Urinary bladder (tissue), 4 donors: ENCODE measurements at places on chromosomes 7 and 10. TPM values are rescaled to one million over a fixed set of nuclear protein-coding genes. Genes with fewer than 3 reads are reported as not detected.

DNA sequence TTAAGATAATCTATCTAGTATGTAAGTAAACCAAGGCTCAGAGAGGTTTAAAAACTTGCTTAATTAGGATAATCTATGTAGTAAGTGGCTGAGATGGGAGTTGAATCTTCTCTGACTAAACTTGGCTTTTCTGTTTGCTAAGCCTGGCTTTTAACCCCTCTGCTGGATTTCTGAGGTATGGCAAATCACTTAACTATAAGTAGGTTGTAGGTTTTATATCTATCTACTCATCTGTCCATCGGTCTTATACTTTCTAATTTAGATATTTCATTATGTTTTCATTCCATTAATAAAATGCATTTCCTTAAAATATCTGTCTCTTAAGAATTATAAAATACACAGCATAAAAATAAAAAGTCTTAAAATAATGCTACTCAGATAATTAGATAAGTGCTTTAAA, 59.4 kb downstream of the ST7 start:
- DNase-seq, result no peak

- no peak for DNase-seq
Measured at GRCh38 chr10:35416619-35417312, 80.5 kb downstream of the CCNY start.

DNA sequence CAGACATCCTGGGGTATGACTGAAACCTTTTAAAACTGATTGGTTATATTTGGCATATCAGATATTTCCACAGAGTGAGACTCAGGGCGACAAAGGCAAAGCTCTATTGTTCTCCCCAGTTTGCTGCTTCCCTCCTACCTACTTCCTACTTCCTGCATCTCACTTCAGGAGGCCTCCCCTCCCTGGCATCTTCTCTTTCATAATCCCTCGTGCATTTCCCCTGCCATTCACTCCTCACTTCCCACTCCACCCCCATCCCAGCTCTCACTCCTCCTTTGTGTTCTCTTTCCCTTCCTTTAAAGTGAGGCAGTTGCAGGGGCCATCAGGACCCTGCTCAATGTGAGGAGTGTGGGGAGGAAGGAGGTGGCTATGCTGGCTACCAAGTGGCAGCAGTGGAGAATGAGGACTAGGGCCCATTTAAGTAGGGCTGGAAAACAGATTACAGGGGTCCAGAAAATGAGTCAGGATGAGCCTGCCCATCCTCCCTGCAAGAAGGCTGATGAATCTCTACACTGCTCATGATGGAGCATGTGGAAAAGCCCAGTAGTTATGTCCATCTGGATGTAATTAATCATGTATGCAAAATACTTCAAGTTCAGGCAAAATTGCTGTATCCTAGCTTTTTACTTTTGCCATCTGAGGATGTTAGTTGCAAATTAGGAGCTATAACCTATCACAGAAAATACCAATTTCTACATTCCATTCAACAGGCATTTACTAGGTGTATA, 311.8 kb upstream of the IMMP2L start:
- no peak for DNase-seq

- DNase-seq, result no peak
Measured at GRCh38 chr10:75207079-75207856, 3.3 kb upstream of the VDAC2 start.

- no peak for DNase-seq
Measured at GRCh38 chr10:78512205-78512550, 478.5 kb downstream of the RPS24 start.

DNA sequence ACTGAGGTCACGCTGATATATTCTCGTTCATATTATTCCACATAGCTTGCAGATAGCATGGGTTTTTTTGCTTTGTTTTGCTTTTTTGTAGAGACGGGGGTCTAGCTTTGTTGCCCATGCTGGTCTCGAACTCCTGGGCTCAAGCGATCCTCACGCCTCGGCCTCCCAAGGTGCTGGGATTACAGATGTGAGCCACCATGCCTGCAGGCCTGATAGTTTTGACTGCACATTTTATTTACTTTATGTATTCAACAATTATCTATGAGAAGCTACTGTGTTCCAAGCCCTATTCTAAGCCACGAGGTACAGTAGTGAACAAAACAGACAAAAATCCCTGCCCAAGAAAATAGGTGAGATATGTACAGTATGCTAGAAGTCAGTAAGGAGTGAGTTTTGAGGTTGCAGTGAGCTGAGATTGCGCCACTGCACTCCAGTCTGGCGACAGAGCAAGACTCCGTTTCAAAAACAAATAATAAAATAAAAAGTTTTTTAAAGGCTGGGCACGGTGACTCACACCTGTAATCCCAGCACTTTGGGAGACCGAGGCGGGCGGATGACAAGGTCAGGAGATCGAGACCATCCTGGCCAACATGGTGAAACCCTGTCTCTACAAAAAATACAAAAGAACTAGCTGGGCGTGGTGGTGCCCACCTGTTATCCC, 1.3 kb upstream of the YWHAG start:
- no peak for DNase-seq

DNA sequence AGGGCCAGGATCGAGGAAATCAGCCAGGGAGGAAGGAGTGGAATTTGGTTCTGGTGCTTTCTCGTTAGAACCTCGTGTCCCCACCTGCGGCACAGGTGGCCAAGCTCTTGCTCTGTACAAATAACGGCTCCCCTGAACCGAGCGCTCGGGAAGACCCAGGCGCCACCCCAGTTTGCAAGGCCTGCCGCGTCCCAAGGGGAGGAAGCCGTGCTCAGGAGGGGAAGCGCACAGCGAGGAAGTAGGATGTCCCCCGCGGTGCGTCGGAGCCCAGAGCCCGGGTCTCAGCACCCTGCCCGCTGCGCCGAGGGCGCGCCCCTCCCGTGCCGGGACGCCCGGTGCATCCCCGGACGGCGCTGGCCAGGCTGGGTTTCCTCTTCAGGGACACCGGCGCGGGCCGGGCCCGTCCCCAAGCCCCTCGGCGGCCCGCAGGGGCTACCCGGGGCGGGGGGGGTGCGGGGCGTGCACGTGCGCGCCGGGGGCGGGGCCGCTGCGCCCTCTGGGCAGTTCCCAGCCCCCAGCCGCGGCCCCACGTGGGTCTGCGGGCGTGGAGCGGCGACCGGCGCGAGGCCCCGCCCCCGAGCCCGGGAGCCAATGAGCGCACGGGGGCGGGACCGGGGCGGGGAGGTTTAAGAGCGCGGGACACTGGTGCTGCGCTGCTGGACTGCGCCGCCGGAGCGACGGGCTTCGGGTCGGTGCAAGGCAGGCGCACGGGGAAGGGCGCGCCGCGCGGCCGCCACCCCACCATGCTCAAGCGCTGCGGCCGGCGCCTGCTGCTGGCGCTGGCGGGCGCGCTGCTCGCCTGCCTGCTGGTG, at the start of gene LFNG:
LFNG (plus strand) TSS at position 656 of the 812 bp plus-strand sequence; CDS start at position 744, 88 bp downstream.
- no peak for DNase-seq

DNA sequence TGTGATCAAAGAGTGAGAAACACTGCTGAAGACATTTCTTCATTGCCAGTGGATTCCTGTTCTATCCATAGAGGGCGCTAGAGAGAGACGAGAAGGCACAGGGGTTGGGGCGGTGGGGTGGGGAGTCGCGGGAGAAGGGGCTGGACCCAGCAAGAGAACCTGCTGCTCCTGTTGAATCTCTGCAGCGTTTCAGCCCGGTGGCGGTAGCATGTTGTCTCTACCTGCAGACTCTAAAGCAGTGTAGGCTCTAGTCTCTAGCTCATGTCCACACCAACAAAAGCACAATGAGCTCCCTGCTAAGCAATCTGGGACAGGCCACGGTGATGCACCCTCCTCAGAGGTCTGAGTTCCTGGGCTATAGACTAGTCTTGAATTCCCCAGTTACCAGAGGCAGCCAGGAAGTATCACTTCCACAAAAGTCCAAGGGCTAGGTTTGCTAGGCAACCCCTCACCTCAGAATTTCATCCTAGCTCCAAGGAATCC, 167.7 kb downstream of the DGKB start:
- DNase-seq, result no peak

DNA sequence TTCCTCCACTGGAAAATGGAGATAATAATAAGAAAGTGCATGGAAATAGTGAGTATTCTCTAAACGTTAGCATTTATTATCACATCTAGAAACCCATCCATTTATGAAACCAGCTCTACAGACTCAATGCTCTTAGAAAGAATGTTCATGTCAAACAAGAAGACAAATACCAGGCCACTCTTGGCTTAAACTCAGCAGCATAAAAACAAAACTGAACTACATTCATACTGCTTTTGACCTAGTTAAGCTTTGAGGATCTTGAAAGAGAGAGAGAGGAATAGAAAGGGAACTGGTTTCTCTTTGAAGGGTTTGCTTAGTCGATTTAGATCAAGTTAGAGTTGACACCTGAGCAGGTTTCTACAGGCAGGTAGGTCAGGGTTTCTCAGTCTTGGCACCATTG, 332.9 kb upstream of the PRKCQ start:
- peak; percentile 39 for DNase-seq

DNA sequence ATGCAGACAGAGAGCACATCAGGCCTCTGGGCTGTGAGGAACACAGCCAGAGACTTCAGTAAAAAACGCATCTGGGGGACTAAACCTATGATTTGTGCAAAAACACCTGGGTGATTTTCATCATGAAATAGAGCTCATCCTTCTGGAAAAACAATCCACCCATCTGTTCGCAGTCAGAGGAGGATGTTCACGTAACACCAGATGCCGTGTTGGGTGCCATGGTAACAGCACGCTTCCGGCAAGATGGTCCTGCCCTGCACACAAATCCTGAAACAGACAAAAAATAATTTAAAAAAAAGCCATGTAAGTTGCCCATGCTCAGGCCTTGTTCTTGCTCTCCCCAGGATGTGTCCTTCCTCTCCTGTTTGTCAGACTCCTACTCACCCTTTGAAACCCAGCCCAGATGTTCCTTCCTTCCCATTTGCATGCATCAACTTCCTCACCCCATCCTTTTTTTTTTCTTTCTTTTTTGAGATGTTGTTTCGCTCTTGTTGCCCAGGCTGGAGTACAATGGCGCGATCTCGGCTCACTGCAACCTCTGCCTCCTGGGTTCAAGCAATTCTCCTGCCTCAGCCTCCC, 28.3 kb upstream of the GNA12 start:
- DNase-seq, result no peak

DNA sequence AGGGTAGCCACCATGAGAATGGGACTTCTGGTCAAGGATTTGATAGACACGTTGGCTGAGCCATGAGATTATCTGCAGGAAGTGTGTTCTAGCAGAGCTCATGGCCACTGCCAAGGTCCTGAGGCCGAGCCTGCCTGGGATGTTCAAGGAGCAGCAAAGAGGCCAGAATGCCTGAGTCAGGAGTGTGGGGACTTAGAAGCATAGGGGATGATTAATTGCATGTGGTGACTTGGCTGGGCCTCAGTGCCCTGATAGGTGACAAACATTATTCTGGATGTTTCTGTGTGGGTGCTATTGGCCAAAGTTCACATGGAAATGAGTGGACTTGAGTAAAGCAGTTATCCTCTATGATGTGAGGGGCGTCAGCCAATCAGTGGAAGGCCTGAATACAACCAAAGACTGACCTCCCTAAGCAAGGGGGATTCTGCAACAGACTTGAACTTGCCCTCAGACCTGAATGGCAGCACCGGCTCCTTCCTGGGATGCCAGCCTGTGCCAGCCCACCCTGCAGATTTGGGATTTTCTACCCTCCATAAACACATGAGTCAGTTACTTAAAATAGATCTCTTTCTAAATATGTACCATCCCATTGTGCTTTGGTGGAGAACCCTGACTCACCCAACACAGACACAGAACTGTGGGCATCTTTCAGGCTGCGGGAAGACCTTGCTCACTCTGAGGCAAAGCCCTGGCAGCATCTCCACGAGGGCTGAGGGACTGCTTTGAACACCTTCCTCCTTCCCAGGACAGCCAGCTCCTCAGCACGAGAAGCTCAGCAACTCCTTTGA, 363.9 kb upstream of the MGMT start:
- no peak for DNase-seq

DNA sequence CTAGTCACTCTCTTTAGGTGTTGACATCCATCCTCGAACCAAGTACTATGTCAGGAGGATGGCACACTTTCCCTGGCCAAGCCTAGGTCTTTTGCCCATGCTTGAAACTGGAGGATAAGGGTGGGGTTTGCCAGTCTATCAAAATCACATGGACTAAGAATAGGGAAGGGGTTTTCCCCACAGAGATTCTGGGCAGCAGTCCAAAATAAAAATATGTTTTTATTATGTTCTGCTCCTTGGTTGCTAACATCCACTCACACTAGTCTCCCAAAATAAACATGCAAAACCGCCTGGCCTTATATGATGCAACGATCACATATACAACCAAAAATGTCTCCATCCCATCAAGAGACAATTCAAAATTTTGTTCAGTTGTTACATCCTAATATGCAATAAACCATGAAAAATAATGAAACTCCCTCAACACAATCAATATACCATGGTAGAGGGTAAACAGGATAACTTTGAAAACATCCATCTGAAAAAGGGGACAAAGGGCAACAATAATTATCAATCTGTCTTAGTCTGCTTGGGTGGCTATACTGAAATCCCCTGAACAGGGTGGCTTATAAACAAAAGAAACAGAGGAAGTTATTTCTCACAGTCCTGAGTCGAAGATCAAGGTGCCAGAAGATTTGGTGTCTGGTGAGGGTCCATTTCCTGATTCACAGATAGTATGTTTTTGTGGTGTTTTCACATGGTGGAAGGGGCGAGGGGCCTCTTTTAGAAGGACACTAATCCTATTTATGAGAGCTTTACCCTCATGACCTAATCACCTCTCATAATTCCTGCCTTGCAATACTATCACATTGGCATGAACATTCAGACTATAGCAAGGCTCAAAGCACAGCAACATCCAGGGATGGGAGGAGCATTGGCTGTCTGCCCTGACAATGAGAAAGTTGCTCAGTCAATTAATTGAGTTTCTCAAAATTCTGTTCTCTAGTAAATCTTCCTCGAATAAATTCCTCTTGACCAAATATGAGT, 159.3 kb downstream of the ETV1 start:
- DNase-seq, result no peak

The SKIDA1 gene
- polyA plus RNA-seq, result 0.61 TPM

The EPDR1 gene
- polyA plus RNA-seq, result 9.8 TPM

The ZNF680 gene
- 8.4 TPM for polyA plus RNA-seq

The AHR gene
- polyA plus RNA-seq, result 50.3 TPM

The TYW1B gene
- 2.6 TPM for polyA plus RNA-seq

The TMEM213 gene
- polyA plus RNA-seq, result not detected

The HSPA12A gene
- polyA plus RNA-seq, result 9.1 TPM

The NODAL gene
- polyA plus RNA-seq, result not detected

The GIMAP7 gene
- polyA plus RNA-seq, result 33.2 TPM

The RBM33 gene
- polyA plus RNA-seq, result 15.6 TPM

The FRMD4A gene
- polyA plus RNA-seq, result 15.1 TPM

The SLC39A12 gene
- 0.04 TPM for polyA plus RNA-seq

The NEUROG3 gene
- polyA plus RNA-seq, result not detected

The H2BK1 gene
- not detected for polyA plus RNA-seq

The SGCE gene
- 85.3 TPM for polyA plus RNA-seq
